ENCODE measurements at places on chromosomes 1 and 21.

DNA sequence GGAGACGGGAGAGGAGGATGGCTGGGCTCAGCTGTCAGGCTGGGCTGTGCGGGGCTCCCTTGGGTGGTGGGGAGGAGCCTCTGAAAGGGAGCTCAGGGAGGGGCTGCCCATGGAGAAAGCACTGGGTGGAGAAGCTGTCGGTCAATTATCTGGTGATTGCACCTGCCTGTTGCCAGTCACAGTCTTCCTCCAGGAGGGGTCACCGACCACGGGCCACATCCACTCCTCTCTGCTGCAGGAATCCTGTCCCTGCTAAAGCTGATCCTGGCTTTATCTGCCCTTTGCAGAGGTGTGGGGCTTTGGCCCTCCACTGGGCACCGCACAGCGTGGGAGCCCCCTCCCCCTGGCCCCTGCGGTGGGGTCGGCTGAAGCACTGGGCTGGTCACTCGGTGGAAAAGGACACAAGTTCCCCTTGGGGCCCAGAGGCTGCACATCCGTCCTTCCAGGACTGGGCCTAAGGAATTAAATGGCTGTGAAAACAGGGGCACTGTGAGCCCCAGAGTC is 21.8 kb upstream of the COL18A1 start:
- no peak for DNase-seq

DNA sequence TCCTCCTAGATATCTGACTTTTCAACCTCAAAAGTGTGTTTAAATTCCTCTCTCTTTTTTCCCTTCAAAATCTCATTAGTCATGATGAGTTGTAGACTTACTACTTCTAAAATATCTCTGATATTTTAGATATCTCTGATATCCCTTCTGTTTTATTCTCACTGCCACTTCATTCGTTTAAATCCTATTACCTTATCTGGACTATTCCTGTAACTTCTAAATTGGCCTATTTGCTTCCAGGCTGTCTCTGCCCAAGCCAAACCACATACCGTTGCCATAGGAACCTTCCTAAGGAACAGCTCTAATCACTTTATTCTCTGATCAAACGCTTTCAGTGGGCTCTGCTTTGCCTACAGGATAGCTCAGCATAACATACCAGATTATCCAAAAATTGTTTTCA is 333.1 kb upstream of the CHRM3 start:
- no peak for DNase-seq

DNA sequence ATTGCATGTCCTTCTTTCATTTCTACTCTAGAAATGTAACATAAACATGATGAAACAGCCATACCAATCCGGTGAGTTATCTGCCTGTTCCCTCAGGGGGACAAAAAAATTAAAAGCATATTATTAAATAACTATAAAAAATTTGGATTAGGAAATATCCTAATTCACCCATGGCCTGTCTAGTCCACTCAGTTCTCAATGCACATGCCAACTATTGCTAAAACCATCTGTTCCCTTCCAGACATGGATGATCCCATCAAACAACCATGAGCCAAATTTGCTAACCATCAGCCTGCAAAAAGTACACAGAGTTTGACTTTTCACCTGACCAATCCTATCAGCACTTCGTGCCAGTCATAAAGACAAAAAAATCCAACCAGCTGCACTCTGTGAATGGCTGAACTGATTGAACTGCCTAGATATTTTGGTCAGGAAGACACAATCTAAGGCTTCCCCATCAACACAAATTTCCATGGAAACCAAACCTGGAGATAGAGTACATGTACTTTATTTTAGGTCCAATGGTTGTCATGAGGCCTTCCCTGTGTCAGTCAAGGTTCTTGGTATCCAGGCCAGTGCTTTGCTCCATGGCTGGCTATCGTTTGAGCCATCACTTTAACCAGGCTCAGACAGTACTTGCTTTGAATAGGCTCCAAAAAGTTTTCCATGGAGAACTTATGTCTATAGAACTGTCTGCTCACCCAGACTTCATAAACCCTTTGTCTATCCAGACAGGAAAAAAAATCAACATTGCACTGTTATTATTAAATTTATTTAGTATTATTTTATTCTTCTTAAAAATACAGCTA is 570.8 kb downstream of the LTN1 start:
- no peak for DNase-seq

- DNase-seq = no peak
These were observed 90.1 kb downstream of the TMEM53 start for GRCh38 chr1:44584167-44584566.

- no peak for DNase-seq
These were observed 55.2 kb downstream of the ATP1B1 start for GRCh38 chr1:169161496-169162194.

- DNase-seq = peak; percentile 38
These were observed 46.1 kb downstream of the MEGF6 start for GRCh38 chr1:3564921-3565831.

DNA sequence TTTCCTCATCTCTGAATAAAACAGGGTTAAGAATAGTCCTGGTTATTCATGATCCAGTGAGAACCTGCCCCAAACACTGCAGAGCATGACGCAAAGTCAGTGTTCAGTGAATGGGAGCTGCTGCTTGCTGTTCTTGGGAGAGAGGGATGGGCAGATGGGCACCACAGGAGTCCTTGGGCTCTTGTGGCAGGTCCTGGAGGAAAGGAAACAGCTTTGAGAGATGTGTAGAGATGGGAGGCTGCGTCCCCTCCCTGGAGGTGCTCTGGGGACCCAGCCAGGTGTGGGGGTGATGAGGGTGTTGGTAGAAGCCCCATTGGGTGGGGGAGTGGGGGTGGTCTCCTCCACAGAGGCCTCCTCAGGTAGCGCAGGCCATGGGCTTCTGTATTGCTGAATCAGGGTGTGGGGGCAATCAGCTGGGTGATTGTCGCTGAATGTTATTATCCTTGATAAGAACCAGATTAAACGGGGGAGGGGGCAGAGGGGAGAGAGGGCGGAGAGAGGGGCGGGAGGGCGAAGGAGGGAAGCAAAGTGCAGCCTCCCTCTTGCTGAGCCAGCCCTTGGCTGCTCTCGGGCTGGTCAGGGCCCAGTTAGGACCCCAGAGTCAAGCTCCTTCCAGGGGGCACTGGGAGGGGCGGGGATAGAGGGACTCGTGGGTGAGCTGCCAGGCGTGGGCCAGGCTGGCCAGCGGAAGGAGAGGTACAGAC is 22.9 kb upstream of the CASZ1 start:
- no peak for DNase-seq

GRCh38 chr1:8329439-8329838 is 11.5 kb downstream of the SLC45A1 start:
- no peak for DNase-seq

GRCh38 chr1:169894424-169895145 is 889 bp upstream of the SCYL3 start:
- DNase-seq = no peak

GRCh38 chr21:45792682-45793383 is 149.3 kb downstream of the PCBP3 start:
- no peak for DNase-seq

DNA sequence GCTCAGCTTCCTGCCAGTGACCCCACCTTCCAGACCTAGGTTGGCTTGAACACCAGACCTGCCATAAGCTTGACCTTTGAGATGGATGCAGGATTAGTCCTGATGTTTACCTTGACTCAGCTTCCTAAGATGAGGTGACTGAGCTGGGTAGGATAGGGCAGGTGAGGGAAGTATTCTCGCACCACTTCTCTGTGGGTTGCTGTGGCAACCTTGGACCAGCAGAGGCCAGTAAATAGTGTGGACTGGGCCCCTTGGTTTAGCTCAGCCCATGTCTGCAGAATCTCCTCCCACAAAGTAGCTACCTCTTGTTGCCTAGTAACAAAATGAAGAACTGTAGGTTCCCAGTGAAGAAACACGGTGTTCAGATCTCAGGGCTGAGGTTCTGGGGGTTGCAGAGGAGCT is 8.4 kb downstream of the RPS6KA1 start:
- peak; percentile 43 for DNase-seq

- DNase-seq = no peak
These were observed 3.2 kb downstream of the CTPS1 start for GRCh38 chr1:40982721-40983120.

DNA sequence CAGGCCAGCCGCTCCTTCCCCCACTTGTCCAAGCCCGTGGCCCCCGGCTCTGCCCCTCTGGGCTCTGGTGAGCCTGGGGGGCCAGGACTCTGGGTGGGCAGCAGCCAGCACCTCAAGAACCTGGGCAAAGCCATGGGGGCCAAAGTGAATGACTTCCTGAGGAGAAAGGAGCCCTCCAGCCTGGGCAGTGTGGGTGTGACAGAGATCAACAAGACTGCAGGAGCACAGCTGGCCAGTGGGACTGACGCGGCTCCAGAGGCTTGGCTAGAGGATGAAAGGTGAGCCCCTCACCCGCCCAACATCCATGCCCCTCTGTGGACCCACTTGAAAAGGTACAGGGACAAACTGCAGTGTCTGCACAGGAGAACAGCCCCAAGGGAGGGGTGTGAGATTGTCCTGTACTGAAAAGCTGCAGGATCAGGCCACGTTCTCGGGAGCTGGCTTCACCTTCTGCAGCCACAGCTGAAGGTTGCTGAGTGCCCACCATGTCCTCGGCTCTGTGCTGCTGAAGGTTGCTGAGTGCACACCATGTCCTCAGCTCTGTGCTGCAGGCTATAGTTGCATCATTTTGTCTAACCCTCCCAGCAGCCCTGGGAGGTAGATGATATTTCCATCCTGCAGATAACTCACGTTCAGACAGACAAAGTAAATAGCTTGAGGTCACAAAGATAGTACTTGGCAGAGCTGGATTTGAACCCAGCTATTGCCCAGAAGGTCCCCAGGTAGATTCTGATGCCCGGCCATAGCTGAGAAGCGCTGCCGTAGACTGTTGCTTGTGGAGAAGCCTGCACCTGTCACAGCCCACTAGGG is 618 bp downstream of the C1orf226 start:
- DNase-seq = no peak

DNA sequence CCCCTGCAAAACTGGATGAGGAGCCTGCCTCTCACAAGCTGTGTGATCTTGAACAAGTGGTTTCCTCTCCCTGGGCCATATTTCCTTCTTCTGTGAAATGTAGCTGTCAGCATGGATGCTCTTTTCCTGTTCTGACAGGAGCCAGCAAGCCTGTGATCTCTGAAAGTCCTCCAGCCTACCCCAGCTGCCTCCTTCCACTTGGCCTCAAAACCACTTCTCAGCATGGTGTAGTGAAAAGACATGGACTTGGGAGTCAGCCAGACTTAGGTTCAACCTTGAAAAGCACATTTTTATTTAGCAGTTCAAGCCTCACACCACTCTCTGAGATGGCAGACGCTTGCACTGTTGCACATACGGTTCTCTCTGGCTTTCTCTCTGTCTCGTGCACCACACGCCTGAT is 292.9 kb upstream of the DUSP10 start:
- no peak for DNase-seq

- DNase-seq = no peak
These were observed 24.6 kb downstream of the XCL1 start for GRCh38 chr1:168601051-168601450.

DNA sequence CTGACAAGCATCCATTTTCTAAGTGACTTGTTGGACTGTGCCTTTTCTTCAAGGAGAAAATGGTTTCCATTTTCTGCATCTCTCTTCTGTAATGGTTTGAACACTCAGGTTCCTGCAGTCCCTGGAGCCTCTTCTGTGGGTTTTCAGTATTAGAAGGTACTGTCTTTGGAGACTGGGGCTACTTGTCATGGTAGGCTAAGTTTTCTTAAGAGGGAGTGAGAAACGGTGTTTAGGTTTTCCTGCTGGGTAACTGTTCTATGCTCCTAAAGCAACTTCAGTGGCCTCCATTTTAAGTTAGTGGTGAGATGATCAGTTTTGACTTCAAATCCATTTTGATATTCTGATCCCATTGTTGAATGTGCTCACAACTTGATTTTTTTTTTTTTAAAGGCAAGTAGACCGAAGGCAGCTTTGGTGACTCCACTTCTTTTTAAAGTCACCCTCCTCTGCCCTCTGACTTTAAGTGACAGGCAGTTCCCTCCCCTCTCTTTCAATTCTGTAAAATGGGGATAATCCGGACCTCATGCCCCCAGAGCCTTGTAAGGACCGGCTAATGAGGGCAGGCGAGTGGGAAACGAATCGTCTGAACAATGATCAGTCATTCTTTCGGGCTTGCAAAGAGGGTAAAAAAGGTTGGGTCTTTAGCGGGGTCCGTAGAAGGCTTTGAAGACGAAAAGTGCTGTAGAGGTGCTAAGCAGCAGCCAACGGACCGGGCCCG is 1.0 kb upstream of the ARID1A start:
- DNase-seq = peak; percentile 23

GRCh38 chr1:9284061-9284460 is 8.6 kb upstream of the SPSB1 start:
- DNase-seq = no peak

GRCh38 chr21:36425286-36425685 is 40.1 kb downstream of the CHAF1B start:
- DNase-seq = no peak

- no peak for DNase-seq
These were observed 3.0 kb downstream of the TSPAN2 start for GRCh38 chr1:115086176-115086830.

Measured in CD4-positive, alpha-beta T cell treated with Interleukin-12 subunit alpha and Interleukin-12 subunit beta, for 1 hour (primary cell).